T-helper 17 cell (primary cell): ENCODE measurements at places on chromosomes 6 and 20.
A peak's percentile ranks its signal among the peaks of the same experiment; 100 is the strongest.

- no peak for DNase-seq
- no peak overlapping the region for H3K4me3 ChIP-seq
Measured at GRCh38 chr6:156857573-156857972, 80.4 kb downstream of the ARID1B start.

DNA sequence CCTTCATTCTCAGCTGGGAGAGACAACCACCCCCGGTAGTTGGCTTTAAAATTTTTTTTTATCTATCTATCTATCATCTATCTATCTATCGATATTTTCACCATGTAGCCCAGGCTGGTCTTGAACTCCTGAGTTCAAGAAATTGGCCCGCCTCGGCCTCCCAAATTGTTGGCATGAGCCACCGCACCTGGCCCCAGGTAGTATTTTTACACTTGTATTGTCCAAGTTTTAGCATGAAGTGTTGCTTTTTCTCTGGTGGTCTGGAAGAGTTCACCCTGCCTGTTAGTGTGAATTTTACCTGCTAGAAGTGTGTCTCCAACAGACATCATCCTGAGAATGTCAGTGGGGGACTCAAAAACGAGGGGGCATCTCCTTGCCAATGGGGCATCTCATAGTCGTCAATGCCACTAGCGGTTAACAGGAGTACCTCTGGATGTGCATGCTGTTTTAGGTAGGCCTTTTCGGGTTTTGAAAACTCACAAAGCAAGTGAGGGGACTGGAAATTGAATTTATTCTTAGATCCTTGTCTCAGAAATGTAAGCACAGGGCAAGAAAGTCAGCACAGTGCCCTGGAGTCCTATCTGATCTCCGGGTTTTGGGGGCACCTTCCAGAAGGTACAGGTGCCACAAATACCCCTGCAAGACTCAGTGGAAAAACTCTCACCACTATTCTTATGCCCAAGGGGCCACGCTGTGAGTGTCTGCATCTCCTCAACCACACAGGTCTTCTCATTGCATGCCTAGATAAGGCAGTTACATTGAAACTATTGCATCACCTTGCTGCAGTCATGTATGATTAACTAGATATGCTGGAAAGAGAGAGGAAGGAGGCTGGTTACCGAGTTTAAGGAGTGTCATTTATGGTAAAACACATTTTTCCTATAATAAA, 37.1 kb downstream of the TNFAIP3 start:
- no peak for DNase-seq
- H3K27ac ChIP-seq = no peak overlapping the region
- peaks cover 14% of the 10 kb centered on the region for H3K4me1 ChIP-seq
- peak overlapping the region; percentile 56 for H3K4me3 ChIP-seq
- H3K27me3 ChIP-seq = peaks cover 8% of the 10 kb centered on the region

DNA sequence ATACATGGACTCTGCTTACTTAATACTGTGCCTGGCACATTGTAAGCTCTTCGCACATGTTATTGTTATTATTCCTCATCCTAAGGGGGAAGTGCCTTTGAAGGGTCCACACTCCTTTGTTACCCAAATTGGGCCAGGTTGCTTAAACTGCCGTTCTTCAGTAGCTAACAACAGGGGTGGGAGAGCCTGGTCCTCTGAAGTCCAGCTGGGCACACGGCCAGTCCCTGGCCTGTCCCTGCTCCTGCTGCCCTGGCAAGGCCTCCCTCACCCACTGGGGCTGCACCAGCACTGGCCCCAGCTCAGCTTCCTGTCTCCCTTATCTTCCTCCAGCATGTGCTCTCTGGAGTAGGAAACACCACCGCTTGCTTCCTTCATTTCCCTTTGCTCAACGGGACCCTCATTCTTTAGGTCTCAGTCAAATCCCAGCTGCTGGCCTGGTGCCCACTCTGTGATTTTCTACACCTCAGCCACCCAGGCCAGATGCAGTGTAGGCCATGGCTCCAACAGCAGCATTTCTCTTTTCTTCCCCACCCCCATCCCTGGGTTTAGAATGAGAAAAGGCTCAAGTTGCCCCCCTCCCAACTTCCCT, 5.5 kb upstream of the PROCR start:
- no peaks in the 10 kb centered on the region for H3K27me3 ChIP-seq
- H3K4me1 ChIP-seq = peaks cover 9% of the 10 kb centered on the region
- H3K36me3 ChIP-seq = no peaks in the 10 kb centered on the region
- no peak overlapping the region for H3K27ac ChIP-seq

- DNase-seq = no peak
- peak overlapping the region; percentile 85 for H3K4me3 ChIP-seq
- no peaks in the 10 kb centered on the region for H3K27me3 ChIP-seq
- H3K27ac ChIP-seq = peak overlapping the region; percentile 94
Measured at GRCh38 chr6:139262519-139263300, 29.1 kb downstream of the TXLNB start.

GRCh38 chr6:77361018-77361417, 102.3 kb downstream of the HTR1B start:
- no peak for DNase-seq
- H3K27me3 ChIP-seq = no peaks in the 10 kb centered on the region
- no peaks in the 10 kb centered on the region for H3K4me1 ChIP-seq
- H3K27ac ChIP-seq = no peak overlapping the region

- no peak overlapping the region for H3K27ac ChIP-seq
- peaks cover 6% of the 10 kb centered on the region for H3K4me1 ChIP-seq
Measured at GRCh38 chr20:34843421-34843820, 18.0 kb upstream of the NCOA6 start.

GRCh38 chr6:42154461-42155209, 12.2 kb upstream of the C6orf132 start:
- peaks cover 2% of the 10 kb centered on the region for H3K4me1 ChIP-seq
- no peak overlapping the region for H3K27ac ChIP-seq
- no peaks in the 10 kb centered on the region for H3K36me3 ChIP-seq
- no peak overlapping the region for H3K4me3 ChIP-seq
- H3K27me3 ChIP-seq = peaks cover 5% of the 10 kb centered on the region
- no peak for DNase-seq

GRCh38 chr6:149901444-149902140, 3.7 kb upstream of the RAET1E start:
- no peak overlapping the region for H3K27ac ChIP-seq
- no peak for DNase-seq
- peaks cover 14% of the 10 kb centered on the region for H3K4me1 ChIP-seq
- H3K4me3 ChIP-seq = no peak overlapping the region

GRCh38 chr6:4287811-4288244, 152.5 kb upstream of the ECI2 start:
- H3K27me3 ChIP-seq = peaks cover 47% of the 10 kb centered on the region
- H3K4me1 ChIP-seq = no peaks in the 10 kb centered on the region
- H3K4me3 ChIP-seq = no peak overlapping the region
- no peak overlapping the region for H3K27ac ChIP-seq

DNA sequence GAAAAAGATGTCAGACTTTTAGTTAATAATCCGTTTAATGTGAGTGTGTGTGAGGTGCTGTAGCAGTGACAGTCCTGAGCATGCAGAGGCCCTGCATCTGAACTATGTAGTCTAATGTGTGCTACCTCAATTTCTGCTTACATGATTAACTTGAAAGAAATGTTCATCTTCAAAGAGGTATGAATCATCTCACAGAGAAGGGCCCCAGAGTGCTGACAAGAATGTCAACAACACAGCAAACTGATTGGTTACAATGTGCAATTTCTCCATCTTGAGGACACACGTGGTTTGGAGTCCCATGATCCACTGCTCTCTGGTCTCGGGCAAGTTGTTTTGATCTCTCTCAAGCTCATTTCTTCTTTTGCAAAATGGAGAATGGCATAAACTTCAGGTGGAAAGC, 61.7 kb upstream of the EMILIN3 start:
- H3K27ac ChIP-seq = peak overlapping the region; percentile 39
- peak overlapping the region; percentile 19 for H3K4me3 ChIP-seq
- H3K27me3 ChIP-seq = no peaks in the 10 kb centered on the region
- peaks cover 35% of the 10 kb centered on the region for H3K4me1 ChIP-seq
- no peak for DNase-seq
- H3K36me3 ChIP-seq = peaks cover 17% of the 10 kb centered on the region

DNA sequence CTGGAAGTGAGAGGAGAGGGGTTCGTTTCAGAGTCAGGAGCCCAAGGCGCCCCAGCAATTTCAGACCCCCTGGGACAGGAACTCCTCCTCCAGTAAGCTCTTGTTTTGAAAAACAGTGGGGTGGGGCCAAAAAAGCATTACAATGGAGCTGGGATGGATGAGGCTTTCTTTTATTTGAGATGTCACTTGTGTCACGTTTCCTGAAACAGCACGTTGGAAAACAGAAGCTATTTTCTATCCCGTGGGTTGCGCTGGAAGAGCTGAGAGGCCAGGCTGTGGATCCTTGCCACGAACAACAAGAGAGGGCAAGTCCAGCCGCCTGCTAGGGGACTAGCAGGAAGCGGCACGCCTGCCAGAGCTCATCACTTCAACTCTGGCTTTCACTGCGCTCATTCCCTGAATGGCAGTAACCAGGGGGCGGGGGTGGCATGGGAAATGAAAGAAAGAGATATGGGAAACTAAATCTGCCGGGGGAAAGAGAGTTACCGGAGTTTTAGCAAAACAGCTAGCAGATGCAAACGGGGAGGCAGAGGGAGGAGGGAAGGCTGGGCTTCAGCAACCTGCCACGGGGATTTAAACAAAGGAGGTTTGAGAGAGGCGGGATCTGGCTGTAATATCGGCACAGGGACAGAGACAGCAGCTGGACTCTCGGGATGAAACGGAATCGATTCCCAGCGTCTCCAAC, 34.6 kb downstream of the GCNT2 start:
- peaks cover 12% of the 10 kb centered on the region for H3K4me1 ChIP-seq
- H3K36me3 ChIP-seq = peaks cover 2% of the 10 kb centered on the region
- H3K27ac ChIP-seq = no peak overlapping the region
- DNase-seq = no peak
- no peak overlapping the region for H3K4me3 ChIP-seq

GRCh38 chr6:53023323-53023722, 28.2 kb upstream of the GSTA4 start:
- H3K4me1 ChIP-seq = peaks cover 5% of the 10 kb centered on the region
- no peak for DNase-seq
- H3K27me3 ChIP-seq = no peaks in the 10 kb centered on the region
- H3K27ac ChIP-seq = no peak overlapping the region

- no peak overlapping the region for H3K27ac ChIP-seq
- H3K27me3 ChIP-seq = no peaks in the 10 kb centered on the region
- H3K4me3 ChIP-seq = no peak overlapping the region
- peaks cover 3% of the 10 kb centered on the region for H3K4me1 ChIP-seq
Measured at GRCh38 chr6:118965371-118965770, 30.4 kb upstream of the MCM9 start.

DNA sequence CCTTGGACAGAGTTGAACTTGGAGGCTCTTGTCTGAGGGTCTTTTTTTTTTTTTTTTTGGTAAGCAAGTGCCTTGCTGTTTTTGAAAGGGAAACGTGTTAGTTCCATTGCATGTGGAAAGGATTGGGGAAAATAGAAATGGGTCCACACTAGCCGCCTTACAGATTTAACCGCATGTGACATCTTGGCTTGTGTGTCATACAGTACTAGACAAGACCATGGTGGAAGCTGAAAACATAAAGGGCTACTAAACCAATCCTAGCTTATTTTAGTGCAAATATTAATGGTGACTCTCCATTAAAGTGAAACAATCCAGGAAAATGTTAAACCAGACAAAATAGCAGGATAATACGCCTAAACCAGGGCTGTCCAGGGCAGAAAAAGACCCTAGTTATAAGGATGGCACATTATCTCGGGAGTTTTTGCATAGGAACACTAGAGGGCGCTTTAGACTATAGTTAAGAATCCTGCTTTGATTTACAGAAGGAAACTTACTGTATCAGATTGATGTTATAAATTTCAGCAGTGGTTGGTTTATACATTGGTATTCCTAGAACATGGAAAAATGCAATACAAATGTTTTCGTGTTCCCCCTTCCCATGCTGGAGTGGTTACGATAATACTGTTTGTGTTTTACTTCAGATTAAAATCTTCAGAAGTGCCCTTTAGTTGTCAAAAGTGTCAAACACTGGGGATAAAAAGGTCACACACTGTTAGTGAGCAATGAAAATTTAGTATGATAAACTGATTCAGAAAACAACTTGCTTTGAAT, 59.8 kb upstream of the DEK start:
- no peak for DNase-seq
- peaks cover 14% of the 10 kb centered on the region for H3K27me3 ChIP-seq
- H3K27ac ChIP-seq = no peak overlapping the region
- no peak overlapping the region for H3K4me3 ChIP-seq
- no peaks in the 10 kb centered on the region for H3K36me3 ChIP-seq
- H3K4me1 ChIP-seq = peaks cover 5% of the 10 kb centered on the region

GRCh38 chr6:110355727-110356126, 2.4 kb downstream of the METTL24 start:
- no peak for DNase-seq
- peaks cover 78% of the 10 kb centered on the region for H3K27me3 ChIP-seq
- H3K4me3 ChIP-seq = no peak overlapping the region
- H3K36me3 ChIP-seq = peaks cover 4% of the 10 kb centered on the region
- no peak overlapping the region for H3K27ac ChIP-seq

DNA sequence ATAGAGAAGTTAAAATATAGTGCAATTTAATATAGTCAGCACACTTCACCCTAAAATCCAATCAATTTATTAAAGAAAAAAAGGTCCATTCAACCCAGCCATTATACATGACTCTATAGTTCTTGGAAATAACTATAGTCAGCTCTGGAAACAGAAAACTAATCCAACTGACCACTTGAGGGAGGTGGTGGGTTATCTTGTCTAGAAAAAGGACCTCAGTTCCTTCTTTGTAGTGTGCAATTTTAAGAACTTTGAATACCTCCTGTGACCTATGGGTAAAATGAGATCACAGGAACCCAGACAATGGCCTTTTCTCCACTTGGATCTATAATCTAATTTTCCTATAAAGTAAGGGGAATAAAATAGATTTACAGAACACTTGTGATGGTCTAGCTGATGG, 163.6 kb upstream of the CENPW start:
- no peaks in the 10 kb centered on the region for H3K36me3 ChIP-seq
- no peak overlapping the region for H3K27ac ChIP-seq
- no peak overlapping the region for H3K4me3 ChIP-seq
- DNase-seq = no peak
- H3K4me1 ChIP-seq = peaks cover 3% of the 10 kb centered on the region

DNA sequence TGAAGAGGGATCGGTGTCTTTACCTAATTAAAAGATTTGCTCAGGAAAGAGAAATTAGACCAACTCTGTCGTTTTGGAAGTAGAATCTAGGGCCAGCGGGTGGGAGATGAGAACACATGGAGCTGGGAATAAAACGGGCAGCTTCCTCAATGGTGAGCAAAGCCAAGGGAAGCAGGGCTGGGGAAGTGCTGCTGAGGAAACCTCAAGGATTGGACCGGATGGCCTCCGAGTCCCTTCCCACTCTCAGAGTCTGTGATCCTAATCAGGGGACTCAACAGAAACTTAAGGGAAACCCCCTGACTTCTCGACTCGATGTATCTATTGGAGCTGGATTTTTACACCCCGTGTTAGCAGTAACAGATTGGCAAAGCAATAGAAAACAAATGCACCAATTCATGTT, 10.8 kb downstream of the GCNT2 start:
- no peaks in the 10 kb centered on the region for H3K27me3 ChIP-seq
- H3K27ac ChIP-seq = no peak overlapping the region
- peak overlapping the region; percentile 78 for H3K4me3 ChIP-seq
- H3K4me1 ChIP-seq = peaks cover 39% of the 10 kb centered on the region
- DNase-seq = no peak

- no peak overlapping the region for H3K27ac ChIP-seq
- no peaks in the 10 kb centered on the region for H3K36me3 ChIP-seq
- H3K4me3 ChIP-seq = no peak overlapping the region
- peaks cover 21% of the 10 kb centered on the region for H3K27me3 ChIP-seq
- no peak for DNase-seq
- H3K4me1 ChIP-seq = peaks cover 3% of the 10 kb centered on the region
Measured at GRCh38 chr6:125200941-125201340, 47.4 kb downstream of the TPD52L1 start.
